NAMALWA (cell line): ENCODE measurements at places on chromosomes 4 and X.
A peak's percentile ranks its signal among the peaks of the same experiment; 100 is the strongest.

DNA sequence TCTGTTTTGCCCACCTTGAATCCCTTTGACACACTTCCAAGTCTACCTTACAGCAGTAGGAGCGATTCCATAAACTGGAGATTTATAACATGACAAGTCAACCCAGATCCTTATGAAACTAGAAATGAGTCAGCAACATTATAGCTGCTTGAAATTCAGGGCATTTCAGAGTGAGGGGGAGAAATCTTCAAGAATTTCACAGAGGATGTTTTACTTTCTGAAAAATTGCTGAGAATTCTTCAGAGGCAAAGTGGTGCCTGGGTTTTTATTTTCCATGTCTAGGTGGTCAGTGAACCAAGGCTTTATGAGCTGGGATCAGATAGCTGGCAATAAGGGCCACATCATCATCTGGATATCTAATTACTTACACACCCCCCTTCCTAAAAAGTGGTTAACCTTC, 119.8 kb downstream of the PPARGC1A start:
- DNase-seq: no peak

DNA sequence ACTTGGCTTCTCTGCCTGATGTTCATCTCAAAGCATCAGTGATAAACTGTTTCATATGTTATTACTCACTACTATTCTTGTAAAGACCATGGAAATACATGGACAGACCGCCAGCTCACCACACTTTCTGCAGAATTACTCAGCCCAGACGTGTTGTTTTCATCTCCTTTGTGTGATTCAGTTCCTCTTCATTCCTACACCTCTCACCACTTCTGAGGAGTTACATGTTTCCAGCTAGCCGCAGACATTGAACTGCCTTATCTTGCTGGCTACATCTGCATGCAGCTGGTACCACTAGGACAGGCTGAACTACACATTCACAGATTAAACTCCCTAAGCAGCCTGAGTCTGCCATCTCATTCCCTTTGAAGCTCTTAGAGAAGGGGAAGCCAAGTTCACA, 443.2 kb upstream of the FGF16 start:
- DNase-seq: no peak

DNA sequence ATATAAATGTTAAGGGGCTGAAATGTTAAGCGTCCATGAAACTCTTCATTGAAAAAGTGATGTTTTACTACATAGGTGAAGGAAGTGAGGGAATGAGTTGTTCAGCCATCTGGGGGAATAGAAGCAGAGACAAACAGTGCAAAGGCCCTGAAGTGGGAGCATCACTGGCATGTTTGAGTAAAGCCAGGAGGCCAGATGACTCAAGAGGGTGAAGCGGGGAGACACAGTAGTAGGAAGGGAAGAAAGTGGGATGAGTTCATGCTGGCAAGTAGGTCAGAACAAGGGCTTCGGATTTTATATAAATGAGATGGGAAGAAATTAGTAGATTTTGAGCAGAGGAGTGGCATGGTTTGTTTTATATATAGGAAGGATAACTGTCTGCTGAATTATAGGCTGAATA, 112.5 kb upstream of the MAP9 start:
- no peak for DNase-seq

DNA sequence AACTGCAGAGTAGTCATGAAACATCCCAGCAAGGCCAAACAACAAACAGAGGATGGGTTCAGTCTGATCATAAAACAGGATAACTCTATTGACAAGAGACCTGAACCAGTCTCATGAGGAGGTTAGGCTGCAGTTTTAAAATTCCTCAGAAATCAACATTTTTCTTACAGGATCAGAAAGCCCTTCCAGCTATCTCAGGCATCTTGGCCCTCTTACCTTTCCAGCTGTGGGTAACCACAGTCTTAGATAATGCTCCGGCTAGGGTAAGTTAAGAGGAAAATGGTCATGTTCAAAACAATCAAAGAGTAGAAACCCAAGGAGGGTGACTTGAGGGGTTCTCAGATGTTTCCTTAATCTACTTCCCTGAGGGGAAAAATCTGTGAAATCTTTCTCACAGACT, 5.1 kb downstream of the CTSO start:
- DNase-seq: no peak

GRCh38 chr4:143617994-143618679, 82.3 kb downstream of the FREM3 start:
- DNase-seq: no peak

- no peak for DNase-seq
Observed at GRCh38 chr4:74517996-74518395, 73.1 kb downstream of the AREG start.

- peak; percentile 31 for DNase-seq
Observed at GRCh38 chrX:149487292-149487691, 17.8 kb downstream of the IDS start.

- DNase-seq: no peak
Observed at GRCh38 chrX:145910017-145910416, 92.4 kb downstream of the SLITRK2 start.
